Fibroblast of skin of left biceps (primary cell): ENCODE measurements at places on chromosomes 13 and 19.

DNA sequence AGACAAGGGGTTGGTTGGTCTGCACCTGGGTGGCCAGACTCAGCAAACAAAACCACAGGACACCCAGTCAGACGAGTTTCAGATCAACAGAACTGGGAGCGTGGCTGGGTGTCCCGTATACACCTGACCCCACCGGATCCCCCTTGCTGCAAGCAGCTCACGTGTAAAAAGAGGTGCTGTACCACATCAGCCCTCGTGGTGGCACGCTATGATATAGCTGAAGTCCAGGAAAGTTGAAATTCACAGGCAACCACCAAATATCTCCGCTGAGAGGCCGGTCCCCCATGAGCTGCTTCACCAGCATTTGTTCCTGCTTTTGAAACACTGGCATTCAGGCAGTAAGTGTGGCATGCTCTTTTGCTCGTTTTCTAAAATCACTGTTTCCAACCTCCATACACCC, 92.3 kb downstream of the TUBA3C start:
- no peak for DNase-seq

GRCh38 chr13:55160867-55161266, 1979.9 kb upstream of the PRR20A start:
- DNase-seq, result no peak

DNA sequence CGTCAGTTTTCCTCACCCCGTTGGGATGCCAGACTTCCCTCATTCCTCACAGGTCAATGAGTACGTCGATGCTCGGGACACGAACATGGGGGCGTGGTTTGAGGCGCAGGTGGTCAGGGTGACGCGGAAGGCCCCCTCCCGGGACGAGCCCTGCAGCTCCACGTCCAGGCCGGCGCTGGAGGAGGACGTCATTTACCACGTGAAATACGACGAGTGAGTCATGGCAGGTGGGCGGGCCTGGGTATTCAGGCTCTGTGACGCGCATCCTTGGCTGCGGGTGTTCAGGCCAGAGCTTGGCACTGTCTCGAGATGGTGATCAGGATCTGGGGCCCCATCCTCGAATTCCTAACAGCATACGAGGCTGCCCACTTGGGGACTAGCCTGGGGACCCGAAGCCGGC, 21.4 kb downstream of the UHRF1 start:
- DNase-seq, result no peak

GRCh38 chr13:92967923-92968322, 258.7 kb upstream of the GPC6 start:
- DNase-seq, result no peak

DNA sequence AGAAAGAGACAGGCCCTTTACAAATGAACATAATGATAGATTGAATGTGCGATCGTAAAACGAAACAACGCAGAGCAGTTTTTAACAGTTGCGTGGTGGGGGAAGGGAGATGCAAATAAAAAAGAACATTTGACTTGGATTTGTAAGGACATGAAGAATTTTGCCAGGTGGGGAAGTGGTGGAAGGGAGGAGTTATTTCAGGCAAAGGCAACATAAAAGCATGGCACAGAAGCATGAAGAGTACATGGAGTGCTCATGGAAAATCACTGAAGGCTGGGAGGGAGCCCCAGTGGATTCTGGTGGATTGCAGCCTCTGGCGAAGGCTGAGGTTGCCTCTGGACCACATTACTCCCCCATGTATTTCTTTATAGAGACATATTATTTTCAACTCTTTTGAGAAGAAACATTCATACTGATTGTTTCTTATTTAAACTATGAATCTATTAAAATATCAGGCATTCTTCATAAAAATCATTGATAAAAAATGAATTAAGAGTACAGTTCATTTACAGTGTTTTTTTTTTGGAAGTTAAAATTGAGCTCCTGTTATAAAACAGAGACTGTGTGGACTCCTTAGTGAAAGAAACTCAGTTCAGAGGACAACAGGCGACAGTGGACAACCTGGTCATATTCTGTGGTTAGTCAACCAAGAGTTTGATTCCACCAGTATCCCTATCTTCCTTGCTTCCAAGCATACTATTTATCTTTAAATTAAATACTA, 57.5 kb downstream of the STARD13 start:
- DNase-seq, result no peak

DNA sequence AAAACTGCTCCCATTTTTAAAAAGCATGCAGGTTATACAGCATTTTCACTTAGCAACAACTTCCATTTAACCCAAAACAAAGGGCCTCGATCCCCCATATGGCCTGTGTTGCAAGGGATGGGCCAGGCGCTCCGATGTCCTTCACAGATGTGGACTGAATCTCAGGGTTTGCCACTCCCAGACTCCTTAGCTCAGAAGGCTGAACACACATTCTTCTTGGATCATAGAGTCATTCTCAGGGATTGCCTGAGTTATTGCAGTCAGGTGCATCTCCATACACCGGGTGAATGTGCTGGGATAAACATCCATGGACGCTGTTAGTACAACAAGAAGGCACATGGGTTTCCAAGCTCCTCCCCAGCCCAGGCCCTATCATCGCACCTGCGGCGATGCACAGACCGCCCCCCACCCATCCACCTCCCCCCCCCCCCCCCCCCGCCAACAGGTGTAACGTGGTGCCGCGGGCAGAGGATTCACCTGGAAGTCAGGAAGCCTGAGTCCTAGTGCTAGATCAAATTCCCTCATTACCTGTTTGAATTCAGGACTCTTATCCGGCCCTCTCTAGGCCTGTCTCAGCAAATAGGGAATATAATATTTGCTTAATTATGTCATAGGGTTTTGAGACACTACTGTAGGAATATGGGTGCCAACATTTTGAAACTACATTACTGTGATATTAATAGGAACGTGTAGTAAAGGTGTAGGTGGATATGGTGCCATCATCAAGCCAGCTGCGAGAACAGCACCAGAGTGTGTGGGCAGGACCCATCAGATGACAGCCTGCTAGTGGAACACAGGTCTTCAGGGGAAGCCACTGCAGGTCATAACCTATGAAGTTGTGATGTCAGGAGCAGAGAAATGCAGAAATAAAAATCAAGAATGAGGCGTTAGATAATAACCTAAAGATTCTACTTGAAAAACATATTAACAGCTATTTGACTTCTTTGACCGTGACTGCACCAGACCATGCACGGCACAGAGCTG, 110.9 kb downstream of the SACS start:
- DNase-seq, result no peak

- DNase-seq, result no peak
Measured at GRCh38 chr19:34482380-34483250, 1.1 kb downstream of the WTIP start.

- DNase-seq, result no peak
Measured at GRCh38 chr19:13964776-13965175, 12.5 kb downstream of the DCAF15 start.

GRCh38 chr19:28034936-28035335, 1178.0 kb downstream of the UQCRFS1 start:
- DNase-seq, result no peak

DNA sequence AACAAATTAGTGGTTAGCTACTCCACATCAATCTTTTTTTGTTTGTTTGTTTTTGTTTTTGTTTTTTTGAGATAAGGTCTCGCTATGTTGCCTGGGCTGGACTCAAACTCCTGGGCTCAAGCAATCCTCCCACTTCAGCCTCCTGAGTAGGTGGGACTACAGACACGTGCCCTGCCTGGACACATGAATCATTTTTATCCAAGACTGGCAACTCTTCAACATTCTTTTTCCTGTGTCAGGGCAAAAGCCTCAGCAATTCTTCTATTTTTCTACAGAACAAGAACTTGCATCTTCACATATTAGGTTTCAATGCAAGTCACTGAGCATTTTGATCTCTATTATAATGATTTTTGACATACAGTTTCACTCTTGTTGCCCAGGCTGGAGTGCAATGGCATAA, 76.8 kb upstream of the LRCH1 start:
- DNase-seq, result no peak

DNA sequence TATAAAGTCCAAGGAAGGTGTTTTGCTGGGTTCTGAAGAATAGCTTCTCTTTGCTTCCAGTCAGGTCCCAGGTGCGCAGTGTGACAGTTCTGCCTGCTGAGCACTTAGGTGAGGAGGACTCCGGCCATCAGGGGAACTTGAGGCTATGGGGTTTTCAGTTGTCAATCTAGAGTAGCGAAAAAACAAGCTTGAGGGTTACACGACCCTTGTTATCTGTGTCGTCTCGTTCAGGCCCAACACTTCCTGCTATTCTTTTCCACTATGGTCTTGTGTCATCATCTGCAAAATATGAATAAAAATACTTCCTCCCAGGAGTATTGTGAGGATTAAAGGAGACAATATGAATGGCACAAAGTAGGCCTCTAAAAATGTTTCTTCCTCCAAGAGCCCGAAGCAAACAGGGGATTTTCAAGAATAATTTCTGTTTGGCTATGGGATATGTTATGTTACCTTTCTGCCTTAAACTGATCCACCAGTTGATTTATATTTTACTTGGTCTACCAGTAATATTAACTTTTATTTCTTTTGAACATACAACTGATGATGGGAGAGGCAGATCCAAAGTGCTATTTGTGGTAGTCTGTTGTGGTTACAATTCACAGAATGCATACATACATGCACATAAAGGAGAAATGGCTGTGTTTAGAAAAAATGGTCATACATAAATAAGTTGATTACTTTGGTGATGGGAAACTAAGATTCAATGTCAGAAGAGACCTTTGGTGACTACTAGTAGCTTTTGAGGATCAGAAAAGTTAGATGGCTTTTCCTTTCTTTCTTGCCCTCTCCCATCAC, 40.5 kb upstream of the RCBTB2 start:
- DNase-seq, result no peak

- no peak for DNase-seq
Measured at GRCh38 chr19:50392759-50393158, 8.6 kb downstream of the POLD1 start.

- DNase-seq, result no peak
Measured at GRCh38 chr13:62158520-62158919, 742.9 kb upstream of the PCDH20 start.

DNA sequence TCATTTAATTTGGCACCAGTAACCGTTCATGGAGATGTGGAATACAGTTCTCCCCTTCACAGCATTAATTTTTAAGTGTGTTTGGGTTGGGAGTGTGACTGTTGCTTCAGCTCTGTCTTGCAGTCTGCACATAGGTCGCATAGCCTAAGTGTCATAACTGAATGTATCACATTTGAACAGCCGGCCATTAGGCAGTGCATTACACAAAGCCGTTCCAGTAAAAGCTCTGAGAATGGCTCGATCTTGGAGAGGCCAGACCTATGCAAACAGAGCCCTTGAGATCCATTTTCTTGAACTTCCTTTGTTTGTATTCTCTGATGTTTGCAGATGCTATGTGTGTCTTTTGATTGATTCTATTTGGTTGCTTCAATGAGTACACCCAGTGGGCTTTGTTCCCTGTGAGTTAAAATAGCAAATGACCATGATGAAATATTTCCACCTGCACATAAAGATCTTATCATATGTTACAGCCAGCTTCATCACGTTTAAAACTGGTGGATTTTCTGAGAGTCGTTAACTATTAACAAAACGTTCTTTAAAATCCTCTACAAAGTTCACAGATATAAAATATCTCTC, 1104.9 kb upstream of the SLC10A2 start:
- DNase-seq, result no peak

GRCh38 chr19:17937371-17937900, 4.6 kb downstream of the CCDC124 start:
- no peak for DNase-seq

DNA sequence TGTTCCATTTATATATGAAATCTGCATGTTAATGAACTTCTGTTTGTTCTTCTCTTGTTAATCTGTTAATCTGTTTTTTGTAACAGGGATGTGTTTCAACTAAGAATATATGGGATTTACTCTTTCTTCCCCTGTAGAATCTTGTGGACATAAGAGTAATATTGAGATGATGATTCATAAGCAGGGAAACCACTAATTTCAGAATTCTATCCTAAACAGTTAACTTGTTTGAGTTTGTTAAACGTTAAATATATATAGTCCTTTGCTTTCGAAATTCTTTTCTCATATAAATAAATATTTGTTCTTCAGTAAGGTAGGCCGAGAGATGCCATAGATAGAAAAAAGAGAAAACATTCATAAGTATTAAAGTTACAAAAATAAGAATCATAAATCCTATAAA, 1052.2 kb upstream of the SPRY2 start:
- DNase-seq, result no peak

DNA sequence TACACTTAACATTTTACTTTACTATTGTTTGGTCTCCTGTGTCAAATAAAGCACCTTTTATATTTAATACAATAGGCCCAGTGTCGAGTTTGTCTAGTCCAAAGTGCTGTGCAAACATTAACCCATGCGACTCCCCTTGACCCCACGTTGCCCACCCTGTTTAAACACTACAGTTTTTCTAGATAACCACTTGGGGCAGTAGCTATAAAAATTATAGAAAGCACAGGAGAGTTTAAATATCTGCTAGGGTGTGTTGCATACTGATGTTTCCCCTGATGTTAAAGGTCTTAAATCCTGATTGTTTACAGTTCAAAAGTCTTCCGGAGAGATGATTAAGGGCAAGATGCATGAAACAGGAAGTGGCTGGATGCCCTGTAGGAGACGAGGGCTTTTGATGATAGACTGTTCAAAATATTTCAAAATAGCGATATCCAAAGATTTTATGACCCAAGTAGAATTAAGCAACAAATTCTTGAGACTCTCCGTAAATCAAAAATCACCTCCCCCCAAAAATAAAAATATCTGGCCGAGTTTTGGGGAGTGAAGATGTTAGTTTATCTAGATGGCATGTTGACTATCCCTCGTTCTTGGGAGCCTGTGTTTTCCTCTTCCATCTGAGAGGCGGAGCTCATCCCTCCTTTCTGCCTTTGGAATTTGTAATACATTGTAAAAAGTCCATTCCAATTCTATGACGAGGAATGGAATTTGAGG, 167.1 kb downstream of the FGF9 start:
- no peak for DNase-seq

DNA sequence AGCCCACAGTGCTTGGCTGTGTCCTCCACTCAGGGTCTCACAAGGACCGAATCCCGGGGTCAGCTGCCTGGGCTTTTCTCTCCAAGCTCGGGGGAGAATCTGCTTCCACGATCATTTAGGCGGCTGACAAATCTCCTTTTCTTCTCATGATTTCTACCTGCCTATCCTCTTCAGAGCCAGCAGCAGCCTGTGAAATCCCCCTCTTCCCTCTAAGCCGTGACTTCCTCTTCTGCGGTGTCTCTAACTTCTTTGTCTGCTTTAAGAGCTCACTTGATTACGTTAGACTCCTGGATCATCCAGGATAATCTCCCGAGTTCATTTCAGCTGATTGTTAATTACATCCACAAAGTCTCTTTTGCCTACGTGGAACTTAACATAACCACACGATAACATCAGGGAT, 22.5 kb upstream of the ZNF845 start:
- DNase-seq, result no peak

- DNase-seq, result no peak
Measured at GRCh38 chr13:66612983-66613382, 617.2 kb downstream of the PCDH9 start.

DNA sequence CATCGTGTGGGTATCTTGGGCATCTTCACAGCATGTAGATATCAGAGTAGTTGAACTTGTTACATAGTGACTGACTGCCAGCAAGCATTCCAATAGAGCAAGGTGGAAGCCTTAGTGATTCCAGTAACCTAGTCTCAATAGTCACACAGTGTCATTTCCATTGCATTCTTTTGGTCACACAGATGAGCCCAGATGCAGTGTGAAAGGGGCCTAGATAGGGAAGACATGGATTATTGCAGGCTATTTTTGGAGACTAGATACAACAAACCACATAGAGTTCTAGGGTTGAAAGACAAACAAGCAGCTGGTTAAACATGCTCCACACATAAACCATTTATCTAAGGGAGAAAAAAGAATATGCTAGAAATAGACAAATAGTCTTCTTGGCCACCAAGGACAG, 553.5 kb downstream of the DCT start:
- no peak for DNase-seq
